ENCODE measurements at places on chromosomes 2 and 18. TPM values are rescaled to one million over a fixed set of nuclear protein-coding genes. Genes with fewer than 3 reads are reported as not detected.

- no peak for DNase-seq
Measured at GRCh38 chr2:112579241-112579640, 5.2 kb upstream of the CHCHD5 start.

Gene ALPP
- total RNA-seq: not detected

DNA sequence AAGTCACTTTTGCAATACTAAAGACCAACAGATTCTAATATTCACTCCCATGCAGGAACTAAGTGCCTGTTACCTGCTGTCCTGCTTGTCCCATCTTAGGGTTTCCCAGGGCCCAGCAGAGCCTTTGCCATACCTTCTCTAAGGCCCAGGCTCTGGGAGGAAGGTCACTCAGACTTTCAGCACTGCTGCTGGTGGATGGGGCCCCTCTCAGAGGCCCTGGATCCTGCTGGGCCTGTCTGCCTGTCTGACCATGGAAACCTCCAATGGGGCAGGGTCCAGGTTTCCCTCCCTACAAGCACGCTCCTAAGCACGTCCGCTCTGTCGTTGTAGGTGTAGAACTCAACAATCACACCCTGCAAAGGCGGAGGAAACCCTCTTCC is 75.1 kb downstream of the RRM2 start:
- DNase-seq: no peak

- DNase-seq: no peak
Measured at GRCh38 chr2:25570161-25570845, 103.1 kb downstream of the DTNB start.

Gene MTLN
- 88.3 TPM for total RNA-seq

- no peak for DNase-seq
Measured at GRCh38 chr2:140680862-140681261, 1450.0 kb downstream of the LRP1B start.

Gene AFF3
- total RNA-seq: 63.6 TPM

DNA sequence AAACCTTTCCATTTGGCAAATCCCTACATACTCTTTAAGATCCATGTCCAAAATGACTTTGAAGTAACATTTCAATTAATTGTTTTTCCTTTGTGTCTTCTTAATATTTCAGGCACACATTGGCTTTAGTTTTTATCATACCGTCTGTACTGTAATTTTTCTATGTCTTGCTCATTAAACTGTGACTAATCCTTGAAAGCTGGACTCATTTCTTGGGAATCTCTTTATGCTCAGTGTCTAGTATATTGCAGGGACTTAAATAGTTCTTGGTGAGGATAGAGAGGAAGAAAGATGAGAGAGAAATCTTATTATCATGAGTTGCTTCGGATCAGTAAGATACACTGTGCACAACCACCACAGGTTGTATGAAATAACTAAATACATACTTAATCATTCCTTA is 448.3 kb upstream of the ST6GAL2 start:
- DNase-seq: no peak

- DNase-seq: no peak
Measured at GRCh38 chr18:38475686-38476085, 910.1 kb upstream of the CELF4 start.

DNA sequence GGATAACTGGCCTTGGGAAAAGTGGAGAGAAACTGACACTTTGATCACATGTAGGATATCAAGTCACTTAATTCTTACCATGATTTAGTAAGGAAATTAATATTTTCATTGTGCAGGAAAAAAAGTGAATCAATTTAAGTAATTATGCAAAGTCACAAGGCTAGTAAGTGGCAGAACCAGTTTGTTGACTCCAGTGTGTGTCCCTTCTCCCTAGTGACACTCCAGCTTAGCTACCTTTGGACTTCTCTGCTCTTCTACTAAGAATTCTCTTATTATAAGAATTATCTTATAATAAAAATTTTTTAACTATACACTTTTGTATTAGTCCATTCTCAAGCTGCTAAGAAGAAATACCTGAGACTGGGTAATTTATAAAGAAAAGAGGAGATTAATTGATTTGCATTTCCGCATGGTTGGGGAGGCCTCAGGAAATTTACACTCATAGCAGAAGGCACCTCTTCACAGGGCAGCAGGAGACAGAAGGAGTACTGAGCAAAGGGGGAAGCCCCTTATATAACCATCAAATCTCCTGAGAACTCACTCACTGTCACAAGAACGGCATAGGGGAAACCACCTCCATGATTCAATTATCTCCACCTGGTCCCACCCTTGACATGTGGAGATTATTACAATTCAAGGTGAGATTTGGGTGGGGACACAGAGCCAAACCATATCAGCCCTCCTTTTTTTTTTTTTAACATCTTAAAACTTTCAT is 13.6 kb downstream of the COL4A4 start:
- no peak for DNase-seq

Gene GCG
- not detected for total RNA-seq

GRCh38 chr2:232950751-232951150 is 62.3 kb downstream of the NGEF start:
- DNase-seq: no peak

Gene IL36RN
- not detected for total RNA-seq

GRCh38 chr18:46407486-46408166 is 249.4 kb downstream of the LOXHD1 start:
- DNase-seq: no peak

DNA sequence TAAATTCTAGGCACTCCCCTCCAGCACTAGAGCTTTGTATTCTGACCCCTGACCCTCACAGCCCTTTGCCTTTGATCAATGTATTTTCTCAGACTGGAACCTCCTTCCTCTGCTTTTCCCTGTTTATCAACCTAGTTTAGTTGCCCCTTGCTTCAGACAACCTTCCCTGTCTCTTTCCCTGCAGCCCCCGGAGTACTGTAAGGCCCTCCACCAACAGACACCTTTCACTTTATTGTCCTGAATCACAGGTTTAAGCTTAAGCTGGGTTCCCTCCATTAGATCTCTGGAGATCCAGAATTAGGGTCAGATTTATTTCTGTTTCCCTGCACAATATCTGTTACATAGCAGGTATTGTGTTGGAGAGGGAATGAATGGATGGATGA is 140.2 kb downstream of the DDX1 start:
- DNase-seq: no peak

Gene FBXO15
- total RNA-seq: 1.3 TPM

Gene NGEF
- 1.6 TPM for total RNA-seq

- no peak for DNase-seq
Measured at GRCh38 chr18:61475931-61476330, 142.7 kb downstream of the CDH20 start.

Gene TUBA4B
- not detected for total RNA-seq

DNA sequence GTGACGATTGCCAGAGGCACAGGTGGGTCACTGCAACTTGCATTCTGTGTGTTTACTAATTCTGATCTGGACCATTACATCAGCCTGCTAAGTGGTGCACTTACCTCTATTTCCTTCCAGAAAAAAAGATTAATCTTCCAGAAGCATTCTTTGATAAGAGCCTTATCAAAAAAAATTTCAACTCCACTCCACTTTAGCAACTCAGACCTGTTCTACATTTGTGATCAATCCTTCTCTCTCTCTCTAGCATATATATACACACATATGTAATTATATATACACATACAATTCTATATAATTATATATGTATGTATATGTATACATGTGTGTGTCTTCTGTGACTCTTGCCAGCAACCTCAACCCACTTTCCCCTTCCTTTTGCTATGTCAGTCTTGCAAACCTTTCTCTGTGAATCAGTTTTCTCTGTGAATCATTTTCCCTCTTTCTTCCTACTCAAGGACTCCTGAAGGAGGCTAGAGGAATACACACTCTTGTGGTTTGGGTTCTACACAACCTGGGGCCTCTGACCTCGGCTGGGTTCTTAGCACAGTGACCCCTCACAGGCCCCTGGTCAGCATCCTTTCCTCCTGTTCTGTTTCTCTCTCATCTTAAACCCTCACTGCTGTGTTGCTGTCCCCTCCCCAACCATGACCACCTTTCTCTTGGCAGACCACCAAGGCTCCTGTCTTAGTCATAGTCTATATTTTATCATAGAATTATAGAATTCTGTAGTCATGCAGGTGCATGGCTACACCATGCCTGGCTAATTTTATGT is 130.4 kb upstream of the PELI1 start:
- DNase-seq: no peak

DNA sequence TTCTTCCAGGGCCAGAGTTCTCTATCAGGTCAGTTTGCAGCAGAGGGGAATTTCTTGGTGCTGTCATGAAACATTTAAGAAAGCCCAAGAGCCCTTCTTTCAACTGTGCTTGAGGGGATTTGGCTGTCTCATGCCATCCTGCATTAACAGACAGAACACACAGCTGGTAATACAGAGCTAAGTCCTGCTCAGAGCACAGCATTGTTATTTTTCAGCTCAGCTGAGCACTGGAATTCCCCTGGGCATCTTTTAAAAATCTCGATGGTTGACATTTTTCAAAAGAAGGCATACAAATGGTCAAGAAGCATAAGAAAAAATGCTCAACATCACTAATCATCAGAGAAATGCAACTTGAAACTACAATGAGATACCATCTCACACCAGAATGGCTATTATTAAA is 14.9 kb upstream of the IL1R2 start:
- no peak for DNase-seq

GRCh38 chr2:85878719-85879370 is 9.9 kb downstream of the ST3GAL5 start:
- DNase-seq: no peak

DNA sequence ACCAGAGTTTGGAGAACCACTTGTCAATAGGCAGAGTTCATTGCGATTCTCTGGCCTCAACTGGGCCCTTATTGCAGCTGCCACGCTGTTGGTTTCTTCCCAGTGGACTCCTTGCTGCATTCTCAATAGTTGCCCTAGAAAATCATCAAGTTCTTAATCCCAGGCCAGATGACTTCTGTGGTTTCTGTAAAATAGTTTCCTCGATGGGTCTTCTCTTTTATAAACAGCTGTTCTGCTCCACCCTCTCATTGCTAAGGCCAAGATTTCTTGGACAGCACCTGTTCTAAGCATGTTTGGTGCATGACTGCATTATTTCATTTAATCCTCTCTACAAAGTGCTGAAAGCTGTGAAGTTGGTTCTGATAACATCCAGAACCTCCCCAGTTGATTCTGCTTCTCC is 131.0 kb downstream of the BCL2L11 start:
- DNase-seq: no peak

Gene LAMA1
- total RNA-seq: 10.2 TPM

GRCh38 chr18:50642439-50642838 is 82.6 kb downstream of the MAPK4 start:
- DNase-seq: no peak

Gene LAMA3
- 173 TPM for total RNA-seq

GRCh38 chr2:160603771-160604510 is 110.3 kb upstream of the RBMS1 start:
- no peak for DNase-seq

DNA sequence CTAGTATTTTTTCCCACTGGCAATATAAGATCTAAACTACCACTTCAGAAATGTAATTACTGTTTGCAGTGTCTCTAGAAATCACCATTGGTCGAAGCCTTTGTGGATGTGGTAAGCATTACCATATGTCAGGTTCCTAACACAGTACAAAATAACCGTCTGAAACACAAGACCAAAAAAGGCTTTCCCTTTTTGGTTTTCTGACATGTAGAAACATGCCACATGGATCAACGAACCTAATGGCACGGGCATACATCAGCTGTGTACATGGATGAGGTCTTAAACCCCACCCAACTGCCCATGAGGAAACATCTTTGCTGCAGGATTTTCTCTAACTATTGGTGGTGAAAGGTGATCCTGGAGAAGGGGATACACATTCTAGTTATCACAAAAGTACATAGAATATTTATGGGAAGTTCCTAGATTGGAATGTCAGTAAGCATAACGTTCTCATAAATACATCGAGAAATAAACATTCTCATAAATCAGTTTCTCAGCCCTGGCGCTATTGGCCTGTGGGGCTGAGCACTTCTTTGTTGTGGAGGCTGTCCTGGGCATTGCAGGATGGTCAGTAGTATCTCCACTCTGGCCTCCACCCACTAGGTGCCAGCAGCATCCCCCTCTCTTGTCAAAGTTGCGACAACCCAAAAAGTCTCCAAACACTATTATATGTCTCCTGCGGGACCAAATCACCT is 9.0 kb downstream of the VIT start:
- DNase-seq: no peak

- DNase-seq: no peak
Measured at GRCh38 chr2:127574656-127575055, 39.2 kb downstream of the MYO7B start.

Gene CRYGD
- total RNA-seq: not detected

Gene DSC3
- 54.3 TPM for total RNA-seq

DNA sequence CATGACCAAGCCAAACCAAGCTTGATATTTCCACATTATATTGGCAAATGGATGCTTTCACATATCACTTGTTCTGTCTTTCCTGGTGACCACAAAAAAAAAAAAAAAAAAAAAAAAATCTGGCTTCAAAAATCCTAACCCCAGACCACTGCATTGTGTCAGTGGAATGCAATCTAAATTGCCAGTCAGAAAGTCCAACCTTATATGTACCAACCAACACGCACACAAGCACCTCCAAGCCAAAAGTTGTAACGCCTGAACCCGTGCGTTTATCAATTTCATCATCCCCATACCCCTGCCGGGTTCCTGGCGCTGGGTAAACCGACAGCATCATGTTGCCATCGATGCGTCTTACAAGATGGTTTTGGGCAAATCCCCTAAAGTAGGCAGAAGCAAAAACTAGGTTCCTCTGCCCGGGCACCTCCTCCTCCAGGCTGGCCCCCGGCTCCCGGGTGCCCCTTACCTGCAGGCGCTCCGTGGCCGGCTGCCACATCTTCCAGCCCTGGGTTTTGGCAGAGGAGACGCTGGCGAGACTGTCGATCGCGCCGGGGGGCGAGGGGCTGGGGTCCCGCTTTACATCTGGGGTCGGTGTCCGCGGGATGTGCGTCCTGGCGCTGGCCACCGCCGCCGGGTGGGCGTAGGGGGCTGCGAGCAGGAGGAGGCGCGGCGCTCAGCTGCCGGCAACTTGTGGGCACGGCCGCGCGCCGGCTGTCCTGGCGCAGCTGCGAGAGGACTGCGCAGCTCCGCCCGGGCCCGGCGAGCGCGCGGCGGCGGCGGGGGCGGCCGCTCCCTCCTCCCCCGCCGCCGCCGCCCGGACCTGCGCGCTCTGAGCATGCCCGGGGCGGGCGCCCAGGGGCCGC is at the start of gene PID1:
PID1 (minus strand) TSS at position 737 of the 860 bp plus-strand sequence; CDS start at position 493, 244 bp downstream.
- DNase-seq: no peak

DNA sequence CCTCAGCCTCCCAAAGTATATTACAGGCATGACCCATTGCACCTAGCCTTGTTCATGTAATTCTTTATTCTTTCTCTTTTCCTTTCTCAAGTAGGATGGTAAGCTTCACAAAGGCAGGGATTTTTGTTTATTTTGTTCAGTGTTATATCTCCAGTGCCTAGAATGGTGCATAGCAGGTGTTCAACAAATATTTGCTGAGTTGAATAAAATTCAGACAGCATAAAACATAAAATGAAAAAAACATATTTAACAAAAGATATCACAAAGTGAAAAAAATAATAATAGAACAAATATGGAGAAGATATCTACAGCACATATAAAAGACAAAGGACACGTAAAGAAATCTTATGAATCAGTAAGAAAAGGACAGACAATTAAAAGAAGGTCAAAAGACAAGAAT is 8.8 kb downstream of the PREPL start:
- no peak for DNase-seq

Gene EMX1
- total RNA-seq: 0.44 TPM
